HCT116 (cell line): ENCODE measurements at places on chromosomes 12 and 14.

DNA sequence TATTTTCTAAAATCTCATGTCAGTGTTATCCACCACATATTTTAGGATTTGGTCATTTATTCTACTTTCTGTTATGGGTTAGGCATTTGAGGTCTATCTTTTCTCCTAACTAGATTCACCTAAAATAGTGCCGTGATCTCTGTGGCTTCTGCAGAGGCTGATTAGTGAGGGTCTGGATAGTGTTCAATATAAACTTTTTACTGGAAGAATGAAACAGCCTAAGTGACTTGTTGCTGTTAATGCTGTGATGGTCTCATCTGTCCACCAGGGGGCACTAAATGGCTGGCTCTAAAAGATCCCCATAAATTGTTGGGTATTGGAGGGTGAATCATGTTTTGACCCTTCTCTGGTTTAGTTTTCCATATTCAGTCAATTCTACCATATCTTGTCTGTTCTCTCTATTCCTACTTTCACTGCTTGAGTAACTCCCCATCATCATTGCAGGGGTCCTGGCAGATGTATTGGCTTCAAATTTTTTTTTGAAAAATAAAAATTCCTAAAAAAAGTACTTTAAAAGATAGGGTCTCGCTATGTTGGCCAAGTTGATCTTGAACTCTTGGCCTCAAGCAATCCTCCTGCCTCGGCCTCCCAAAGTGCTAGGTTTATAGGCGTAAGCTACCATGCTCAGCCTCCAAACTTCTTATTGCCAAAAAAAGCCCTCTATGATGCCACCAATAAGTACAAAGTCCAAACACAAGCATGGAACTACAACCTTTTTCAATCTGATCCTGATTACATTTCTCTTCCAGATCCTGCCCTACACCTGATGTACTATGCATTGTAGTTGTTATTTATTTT lies 6.9 kb downstream of the PABPN1 start:
- peak; percentile 60 for DNase-seq

DNA sequence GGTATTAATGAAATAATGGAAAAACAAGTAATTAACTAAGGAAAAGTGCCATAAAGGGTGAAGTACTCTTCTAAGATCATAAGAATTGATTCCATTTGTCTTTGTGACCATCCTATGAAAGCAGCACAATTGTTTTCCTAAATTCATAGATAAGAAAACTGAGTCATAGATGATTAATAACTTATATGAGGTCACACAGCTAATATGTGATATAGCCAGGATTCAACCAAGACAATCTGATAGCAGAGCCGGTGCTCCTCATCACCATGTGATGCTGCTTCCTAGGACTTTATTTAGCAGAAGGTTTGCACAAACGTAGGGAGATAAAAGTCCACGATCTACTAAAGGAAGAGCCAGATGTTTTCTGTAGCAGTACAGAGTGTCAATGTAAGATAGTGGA lies 181.5 kb upstream of the SYT1 start:
- no peak for DNase-seq

DNA sequence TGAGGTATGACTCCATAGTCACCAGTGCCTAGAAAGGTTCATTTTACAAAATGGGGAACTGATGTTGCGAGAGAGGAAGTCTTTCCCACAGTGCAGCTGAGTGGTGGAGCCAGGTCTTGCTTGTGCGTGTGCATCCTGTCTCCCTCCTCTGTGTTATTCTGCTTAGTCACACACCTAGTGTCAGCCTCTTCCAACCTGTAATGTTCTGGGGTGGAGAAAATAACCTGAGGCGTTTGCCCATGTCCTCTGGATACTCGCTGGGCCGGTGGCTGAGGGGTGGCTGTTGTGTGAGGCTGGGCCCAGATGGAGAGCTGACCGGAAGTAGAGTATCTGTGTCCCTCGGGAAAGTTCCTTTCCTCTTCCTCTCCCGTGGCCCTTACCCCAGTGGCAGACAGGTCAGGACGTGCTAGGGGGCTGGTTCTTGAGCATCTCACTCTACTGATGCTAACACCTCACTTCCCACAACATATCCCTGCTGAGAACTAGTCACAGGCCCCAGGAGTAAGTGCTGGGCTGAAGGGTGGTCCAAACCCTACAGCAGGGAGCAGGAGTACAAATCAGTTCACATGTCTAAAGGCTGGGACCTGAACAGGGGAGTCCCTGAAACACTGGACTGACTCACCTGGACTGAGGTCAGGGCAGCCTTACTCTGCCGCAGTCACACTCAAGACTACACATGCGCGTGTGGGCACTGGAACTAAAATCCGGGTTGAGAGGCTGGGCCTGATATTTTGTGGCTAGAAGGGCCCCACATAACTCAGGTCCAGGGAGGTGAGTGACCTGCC lies 7.0 kb downstream of the MLF2 start:
- no peak for DNase-seq

DNA sequence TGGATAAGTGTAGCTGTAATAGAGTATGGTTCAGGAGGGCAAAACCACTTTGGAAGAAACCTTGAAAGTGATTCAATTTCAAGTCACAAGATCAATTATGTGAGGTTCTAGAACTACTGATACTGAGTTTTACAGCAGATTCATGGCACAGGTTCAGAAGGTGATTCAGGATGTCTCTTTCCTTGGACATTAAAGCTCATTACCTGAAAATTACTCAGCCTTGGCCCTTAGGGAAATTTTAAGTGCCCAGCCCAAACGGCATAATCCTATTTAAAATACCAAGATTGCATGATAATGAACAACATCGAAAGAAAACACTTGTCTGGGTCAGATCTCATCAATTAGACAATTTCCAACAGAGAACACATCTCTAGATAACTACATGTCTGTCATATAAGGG lies 70.2 kb upstream of the SLC38A2 start:
- DNase-seq, result peak; percentile 77

GRCh38 chr14:86363047-86363446 lies 833.1 kb downstream of the FLRT2 start:
- DNase-seq, result no peak

DNA sequence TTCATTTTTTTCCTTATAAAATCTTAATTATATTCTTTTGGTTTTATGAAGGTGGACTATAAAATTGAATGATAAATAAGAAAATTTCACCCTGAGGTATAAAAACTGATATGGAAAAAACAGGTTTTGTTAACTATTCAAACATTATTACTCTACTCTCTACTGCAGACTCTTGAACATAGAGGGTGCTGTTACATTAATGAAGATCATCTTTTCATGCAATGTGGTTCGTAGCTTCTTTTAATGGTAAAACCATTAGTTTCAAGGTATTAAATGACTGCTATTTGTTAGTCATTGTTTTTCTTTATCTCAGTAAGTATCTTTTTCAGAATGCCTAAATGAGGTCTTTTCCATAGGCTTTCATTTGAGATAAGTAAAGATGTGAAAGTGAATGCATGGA lies 510.4 kb downstream of the SLC16A7 start:
- no peak for DNase-seq

- DNase-seq, result peak; percentile 55
Observed at GRCh38 chr14:39467889-39468524, 35.8 kb upstream of the FBXO33 start.
